ENCODE measurements at places on chromosomes 7 and 10. TPM values are rescaled to one million over a fixed set of nuclear protein-coding genes. Genes with fewer than 3 reads are reported as not detected.

The SLC26A3 gene
- not detected for total RNA-seq

The CTTNBP2 gene
- not detected for total RNA-seq

The C10orf105 gene
- total RNA-seq: 0.40 TPM

The C10orf62 gene
- not detected for total RNA-seq

The TMEM254 gene
- total RNA-seq: 11.3 TPM

The ARHGEF5 gene
- total RNA-seq: 16.8 TPM

The FZD1 gene
- 0.47 TPM for total RNA-seq

The DHTKD1 gene
- 13.0 TPM for total RNA-seq

The SFRP5 gene
- total RNA-seq: not detected

All from activated CD4-positive, alpha-beta T cell treated with anti-CD3 and anti-CD28 coated beads for 36 hours (primary cell).